ENCODE measurements at places on chromosomes 7 and 10. TPM values are rescaled to one million over a fixed set of nuclear protein-coding genes. Genes with fewer than 3 reads are reported as not detected.

MRPL32 gene
- 29.6 TPM for total RNA-seq

AKR1C3 gene
- 1.6 TPM for total RNA-seq

PYROXD2 gene
- 5.3 TPM for total RNA-seq

PLXNA4 gene
- total RNA-seq, result 20.4 TPM

CPSF4 gene
- total RNA-seq, result 36.0 TPM

PON1 gene
- total RNA-seq, result not detected

NFE2L3 gene
- total RNA-seq, result 11.7 TPM

CLDN12 gene
- 60.4 TPM for total RNA-seq

IFIT1 gene
- total RNA-seq, result 5.1 TPM

PRLHR gene
- total RNA-seq, result 0.36 TPM

CYP2W1 gene
- total RNA-seq, result not detected

CHAT gene
- total RNA-seq, result 7.4 TPM

HABP2 gene
- not detected for total RNA-seq

All from cerebellum (tissue), 4 donors.